GM12878 (cell line): ENCODE measurements at places on chromosomes 11 and 22. TPM values are rescaled to one million over a fixed set of nuclear protein-coding genes. Genes with fewer than 3 reads are reported as not detected.
A peak's percentile ranks its signal among the peaks of the same experiment; 100 is the strongest.

- no peak for DNase-seq
- no peak overlapping the region for H3K4me3 ChIP-seq
- no peaks in the 10 kb centered on the region for H3K4me1 ChIP-seq
- no peak overlapping the region for H3K27ac ChIP-seq
These were observed 12.9 kb downstream of the TRIM29 start for GRCh38 chr11:120125024-120125423.

The SLC22A6 gene
- not detected in 2 replicates for total RNA-seq

DNA sequence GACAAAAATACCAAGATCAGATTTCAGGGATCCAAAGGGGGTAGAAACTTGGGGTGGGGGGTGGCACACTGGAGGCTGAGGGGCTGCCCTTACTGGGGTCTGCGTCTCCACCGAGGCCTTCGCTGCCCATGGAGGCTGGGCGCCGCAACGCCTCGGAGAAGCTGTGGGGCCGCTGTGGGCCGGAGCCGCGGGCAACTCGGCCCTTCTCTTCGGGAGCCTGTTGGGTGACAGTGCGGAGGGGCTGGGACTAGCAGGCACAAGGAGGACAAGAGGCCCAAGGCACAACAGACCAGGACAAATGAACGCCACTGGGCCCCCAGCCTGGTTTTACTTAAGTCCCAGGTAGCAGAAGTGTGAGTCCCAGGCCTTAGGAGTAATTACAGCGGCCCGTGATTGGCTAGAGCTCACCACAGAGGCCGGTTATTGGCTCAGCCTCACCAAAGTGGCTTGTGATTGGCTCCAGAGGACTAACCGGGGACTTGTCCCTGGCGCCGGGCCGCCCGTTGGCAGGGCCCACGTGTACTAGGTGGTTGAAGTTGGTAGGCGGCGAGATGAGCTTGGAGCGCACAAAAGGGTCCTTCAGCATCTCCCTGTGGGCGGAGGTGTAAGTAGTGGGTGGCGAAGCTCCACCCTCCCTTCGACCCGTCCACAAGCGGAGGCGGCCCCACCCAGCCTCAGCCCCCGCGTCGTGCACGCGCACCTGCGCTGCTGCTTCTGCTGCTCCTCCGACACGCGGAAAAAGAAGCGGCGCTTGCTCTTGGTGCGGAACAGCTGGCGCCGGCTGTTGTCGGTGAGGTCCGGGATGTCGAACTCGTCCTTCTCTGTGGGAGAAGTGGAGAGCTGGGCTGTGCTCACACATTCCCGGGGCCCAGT is 16.5 kb upstream of the MEN1 start:
- no peak overlapping the region for H3K27ac ChIP-seq
- no peaks in the 10 kb centered on the region for H3K27me3 ChIP-seq
- DNase-seq = no peak
- H3K36me3 ChIP-seq = no peaks in the 10 kb centered on the region
- no peaks in the 10 kb centered on the region for H3K4me1 ChIP-seq
- H3K4me3 ChIP-seq = no peak overlapping the region

DNA sequence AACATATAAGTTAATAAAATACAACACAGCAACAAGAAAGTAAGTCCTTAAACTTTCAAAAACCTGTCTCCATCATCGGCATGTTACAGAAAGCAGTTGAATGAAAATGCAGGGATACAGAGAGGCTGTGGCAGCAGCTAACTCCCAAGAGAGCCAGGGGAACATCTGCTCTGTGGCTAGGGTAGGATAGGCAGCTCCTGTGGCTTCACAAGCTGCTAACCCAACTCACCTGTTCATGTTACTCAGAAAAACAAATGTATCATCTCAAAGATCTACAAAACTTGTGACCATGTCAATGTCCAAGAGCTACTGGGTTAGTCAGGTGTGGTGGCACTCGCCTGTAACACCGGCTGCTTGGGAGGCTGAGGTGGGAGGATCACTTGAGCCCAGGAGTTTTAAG is 15.2 kb upstream of the PLAAT3 start:
- H3K27ac ChIP-seq = no peak overlapping the region
- H3K36me3 ChIP-seq = peaks cover 22% of the 10 kb centered on the region
- no peaks in the 10 kb centered on the region for H3K27me3 ChIP-seq
- H3K4me3 ChIP-seq = no peak overlapping the region
- DNase-seq = no peak

The LTBP3 gene
- 8.0 and 9.0 TPM in 2 replicates for total RNA-seq

DNA sequence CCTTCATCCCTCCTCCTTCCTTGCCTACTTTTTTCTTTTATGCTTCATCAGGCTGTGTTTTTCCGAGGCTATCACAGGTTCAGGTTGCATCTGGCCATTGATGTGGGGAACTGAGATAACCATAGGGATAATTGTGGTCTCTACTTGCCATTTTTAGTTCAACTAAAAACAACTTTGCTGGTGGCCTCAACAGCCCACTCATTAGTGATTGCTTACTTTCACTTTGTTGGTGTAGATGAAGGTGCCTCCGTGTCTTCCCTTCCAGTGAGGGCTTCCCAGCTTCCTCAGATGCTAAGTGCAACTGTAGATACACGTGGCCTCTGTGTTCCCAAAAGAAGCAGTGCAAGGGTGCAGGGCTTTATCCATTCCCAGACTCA is 35.0 kb downstream of the KCNJ1 start:
- no peaks in the 10 kb centered on the region for H3K36me3 ChIP-seq
- H3K27ac ChIP-seq = peak overlapping the region; percentile 41
- peaks cover 27% of the 10 kb centered on the region for H3K4me1 ChIP-seq
- no peaks in the 10 kb centered on the region for H3K27me3 ChIP-seq
- peak; percentile 40 for DNase-seq

DNA sequence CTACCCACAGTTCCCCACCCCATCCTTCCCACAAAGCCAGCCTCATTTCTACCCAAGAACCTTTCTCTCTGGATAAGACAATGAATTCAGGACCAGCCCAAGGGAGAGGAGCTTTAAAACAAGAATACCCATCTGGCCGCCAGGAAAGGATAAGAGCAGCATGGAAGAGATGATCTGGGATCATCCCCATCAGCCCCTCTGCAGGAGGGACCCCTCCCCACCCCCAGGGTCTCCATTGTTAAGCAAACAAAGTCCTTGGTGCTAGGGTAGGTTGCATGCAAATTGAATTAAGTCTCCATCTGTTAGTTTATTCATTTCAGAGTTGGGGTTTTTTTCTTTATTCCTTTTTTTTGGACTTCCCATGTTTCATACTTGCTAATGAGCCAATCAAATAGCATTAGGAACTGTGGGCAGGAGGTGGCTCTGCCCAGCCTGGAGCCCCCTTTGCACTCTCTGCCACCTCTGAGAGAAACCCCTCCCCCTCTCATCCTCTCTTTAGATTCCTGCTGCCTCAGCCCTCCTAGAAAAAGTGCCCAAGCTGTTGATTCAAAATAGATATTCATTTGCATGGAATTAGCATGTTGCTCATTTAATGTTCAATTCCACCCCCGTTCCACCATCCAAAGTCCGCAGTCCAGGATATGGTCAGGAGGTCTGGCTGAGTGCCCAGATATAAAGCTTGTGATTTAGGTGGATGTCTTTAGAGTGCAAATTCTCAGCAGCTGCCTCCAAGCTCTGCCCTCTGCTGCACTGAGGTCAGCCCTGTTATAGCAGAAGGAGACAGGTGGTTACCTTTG is 138.5 kb upstream of the NCAM1 start:
- no peaks in the 10 kb centered on the region; the same call in 1 of the 2 replicates for H3K27me3 ChIP-seq
- no peak overlapping the region for H3K27ac ChIP-seq
- no peak overlapping the region for H3K4me3 ChIP-seq

GRCh38 chr22:19242699-19243098 is 48.8 kb downstream of the CLTCL1 start:
- H3K4me1 ChIP-seq = no peaks in the 10 kb centered on the region
- DNase-seq = no peak
- no peak overlapping the region for H3K27ac ChIP-seq

DNA sequence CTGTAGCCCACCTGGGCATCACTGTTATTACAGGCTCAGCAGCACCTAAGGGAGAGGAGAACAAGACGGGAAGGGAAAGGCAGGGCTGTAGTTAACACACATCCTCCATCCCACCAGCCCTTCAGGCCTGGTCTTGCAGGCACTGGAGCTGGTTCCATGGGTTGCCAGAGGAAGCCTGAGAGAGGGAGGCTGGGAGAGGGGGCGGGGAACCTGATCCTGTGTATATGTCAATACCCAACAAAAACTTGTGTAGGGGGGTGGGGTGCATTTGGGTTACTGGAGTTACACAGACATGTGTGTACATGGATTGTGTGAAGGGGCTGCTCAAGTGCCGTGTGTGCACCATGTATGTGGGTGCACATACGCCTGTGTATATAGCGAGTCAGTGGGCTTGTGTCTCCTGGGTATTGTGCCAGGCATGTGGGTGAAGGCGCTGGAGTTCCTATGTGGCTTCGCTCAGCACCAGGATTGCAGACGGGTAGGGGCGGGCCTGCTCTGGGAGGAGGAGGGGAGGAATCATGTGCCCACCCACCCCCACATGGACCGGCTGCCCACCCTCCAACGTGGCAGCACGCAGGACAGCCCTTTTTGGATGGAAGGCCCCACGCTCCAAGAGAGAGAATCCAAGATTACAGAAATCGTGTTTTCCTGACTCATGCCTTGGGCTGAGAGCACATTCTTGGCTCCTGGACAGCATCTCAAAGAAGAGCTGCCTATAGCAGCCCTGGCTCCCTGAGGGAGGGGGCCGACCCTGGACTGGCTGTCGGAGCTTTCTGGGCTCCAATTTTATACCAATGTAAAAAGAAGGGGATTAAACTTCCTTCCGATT is 4.2 kb upstream of the SERPINH1 start:
- H3K27me3 ChIP-seq = no peaks in the 10 kb centered on the region
- peaks cover 2% of the 10 kb centered on the region for H3K4me1 ChIP-seq
- no peak for DNase-seq
- no peak overlapping the region for H3K4me3 ChIP-seq
- no peaks in the 10 kb centered on the region for H3K36me3 ChIP-seq

DNA sequence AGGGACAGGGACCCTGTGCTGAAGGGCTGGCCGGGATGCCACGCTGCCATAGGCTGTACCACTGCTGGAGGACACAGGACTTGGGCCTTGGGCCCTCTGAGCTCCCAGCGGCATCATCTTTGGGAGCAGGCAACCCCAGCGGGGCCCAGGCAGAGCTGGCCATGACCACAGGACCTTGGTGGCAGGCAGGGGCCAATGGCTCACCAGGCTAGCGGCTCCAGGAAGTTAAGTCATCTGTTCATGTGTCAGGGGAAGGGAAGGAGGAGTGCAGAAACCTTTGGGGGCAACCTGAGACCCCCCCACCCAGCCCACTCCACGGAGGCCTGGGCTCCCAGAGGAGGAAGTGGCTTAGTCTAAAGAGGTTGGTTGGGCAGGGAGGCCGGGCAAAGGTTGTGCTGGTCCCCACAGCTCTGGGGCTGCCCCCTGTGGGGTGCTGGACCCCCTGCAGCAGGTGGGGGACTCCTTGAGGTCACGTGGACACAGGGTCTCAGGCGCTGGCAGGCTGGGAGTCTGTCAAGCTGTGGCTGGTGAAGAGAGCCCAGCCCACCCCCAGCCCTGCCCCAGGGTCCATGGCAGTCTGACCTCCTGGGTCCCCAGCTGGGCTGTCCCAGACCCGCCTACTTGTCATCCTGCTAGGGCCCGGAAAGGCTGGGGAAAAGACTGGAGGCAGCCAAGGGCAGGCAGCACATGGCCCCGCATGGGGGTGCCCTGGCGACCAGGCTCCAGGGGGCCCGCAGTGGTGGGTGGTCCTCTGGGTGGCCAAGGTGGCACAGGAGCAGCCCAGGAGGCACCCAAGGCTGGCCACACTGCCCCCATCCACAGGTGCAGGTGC is 184.3 kb downstream of the IGLL1 start:
- H3K4me3 ChIP-seq = no peak overlapping the region
- no peak overlapping the region for H3K27ac ChIP-seq
- no peaks in the 10 kb centered on the region for H3K4me1 ChIP-seq
- H3K27me3 ChIP-seq = no peaks in the 10 kb centered on the region
- no peak for DNase-seq
- no peaks in the 10 kb centered on the region for H3K36me3 ChIP-seq

GRCh38 chr22:26587991-26588613 is 1.8 kb downstream of the TPST2 start:
- no peaks in the 10 kb centered on the region for H3K27me3 ChIP-seq
- H3K4me3 ChIP-seq = 0 out of 2 replicates have a peak overlapping the region, but pooled peaks have one; percentile 89
- no peak for DNase-seq
- H3K27ac ChIP-seq = no peak overlapping the region

GRCh38 chr11:111836721-111837120 is 34.7 kb downstream of the ALG9 start:
- no peaks in the 10 kb centered on the region for H3K27me3 ChIP-seq
- H3K4me1 ChIP-seq = peaks cover 6% of the 10 kb centered on the region; the same call in 1 of the 2 replicates
- H3K4me3 ChIP-seq = no peak overlapping the region
- peak; percentile 46 for DNase-seq

GRCh38 chr22:47013861-47014635 is 251.6 kb downstream of the TBC1D22A start:
- no peak for DNase-seq
- H3K27ac ChIP-seq = no peak overlapping the region
- H3K4me1 ChIP-seq = no peaks in the 10 kb centered on the region
- H3K4me3 ChIP-seq = no peak overlapping the region
- H3K27me3 ChIP-seq = no peaks in the 10 kb centered on the region
- peaks cover 15% of the 10 kb centered on the region; the same call in 1 of the 2 replicates for H3K36me3 ChIP-seq

DNA sequence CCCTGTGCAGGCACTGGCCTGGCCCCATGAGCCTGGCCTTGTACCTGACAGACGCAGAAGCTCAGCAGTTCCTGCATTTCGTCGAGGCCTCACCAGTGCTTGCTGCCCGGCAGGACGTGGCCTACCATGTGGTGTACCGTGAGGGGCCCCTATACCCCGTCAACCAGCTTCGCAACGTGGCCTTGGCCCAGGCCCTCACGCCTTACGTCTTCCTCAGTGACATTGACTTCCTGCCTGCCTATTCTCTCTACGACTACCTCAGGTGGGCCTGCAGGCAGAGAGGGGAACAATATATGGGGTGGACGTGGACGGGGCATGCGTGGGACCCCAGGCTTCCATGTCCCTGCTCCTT is 4.9 kb downstream of the LARGE2 start:
- no peak for DNase-seq
- no peak overlapping the region for H3K4me3 ChIP-seq
- peaks cover 26% of the 10 kb centered on the region for H3K4me1 ChIP-seq
- peaks cover 4% of the 10 kb centered on the region; the same call in 1 of the 2 replicates for H3K36me3 ChIP-seq

- H3K4me3 ChIP-seq = no peak overlapping the region
- H3K27ac ChIP-seq = no peak overlapping the region
- DNase-seq = no peak
- H3K4me1 ChIP-seq = no peaks in the 10 kb centered on the region
- no peaks in the 10 kb centered on the region for H3K36me3 ChIP-seq
- H3K27me3 ChIP-seq = no peaks in the 10 kb centered on the region
These were observed 60.8 kb downstream of the OTOG start for GRCh38 chr11:17607591-17608570.

GRCh38 chr22:33477120-33478111 is 419.2 kb upstream of the SYN3 start:
- H3K4me1 ChIP-seq = peaks cover 19% of the 10 kb centered on the region
- DNase-seq = no peak
- H3K27me3 ChIP-seq = no peaks in the 10 kb centered on the region
- H3K36me3 ChIP-seq = no peaks in the 10 kb centered on the region

DNA sequence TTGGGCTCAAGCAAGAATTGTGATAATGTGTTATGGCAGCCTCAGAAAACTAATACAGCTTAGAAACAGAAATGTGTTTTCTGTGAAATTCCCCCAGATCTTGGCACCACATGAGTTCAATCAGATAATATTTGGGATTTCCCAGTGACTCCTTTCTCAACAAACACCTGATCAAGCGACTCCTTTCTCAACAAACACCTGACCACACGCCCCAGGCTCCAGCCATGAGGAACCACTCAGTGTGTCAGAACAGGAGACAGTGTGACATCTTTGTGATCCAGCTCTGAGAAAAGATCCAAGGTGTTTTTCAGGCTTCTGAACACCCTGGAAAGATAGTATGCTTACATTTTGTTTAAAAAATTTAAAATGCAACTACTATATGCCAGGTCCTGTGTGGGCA is 1.9 kb upstream of the UVRAG start:
- no peaks in the 10 kb centered on the region for H3K27me3 ChIP-seq
- no peaks in the 10 kb centered on the region for H3K36me3 ChIP-seq
- DNase-seq = no peak
- peak overlapping the region; percentile 77; the same call in 1 of the 2 replicates for H3K4me3 ChIP-seq

The GAL gene
- not detected in 2 replicates for total RNA-seq
